ENCODE measurements at places on chromosomes 2 and 18. TPM values are rescaled to one million over a fixed set of nuclear protein-coding genes. Genes with fewer than 3 reads are reported as not detected.

MC5R gene
- not detected for total RNA-seq

KLF7 gene
- total RNA-seq, result 7.1 TPM

CD28 gene
- total RNA-seq, result not detected

CSRNP3 gene
- under 0.01 TPM for total RNA-seq

UBR3 gene
- 20.1 TPM for total RNA-seq

COL5A2 gene
- 28.2 TPM for total RNA-seq

ZNF407 gene
- total RNA-seq, result 9.9 TPM

RUFY4 gene
- total RNA-seq, result not detected

ALPG gene
- total RNA-seq, result not detected

BCL11A gene
- 1.1 TPM for total RNA-seq

ZBTB7C gene
- under 0.01 TPM for total RNA-seq

CDH2 gene
- total RNA-seq, result 4.7 TPM

TACR1 gene
- not detected for total RNA-seq

CPLX4 gene
- not detected for total RNA-seq

KIDINS220 gene
- total RNA-seq, result 89.9 TPM

POTEE gene
- 0.16 TPM for total RNA-seq

TMEM131 gene
- 13.9 TPM for total RNA-seq

UGT1A5 gene
- not detected for total RNA-seq

DSG1 gene
- total RNA-seq, result not detected

LCT gene
- not detected for total RNA-seq

GREB1 gene
- total RNA-seq, result not detected

TTC39C gene
- total RNA-seq, result 1.1 TPM

KIF1A gene
- total RNA-seq, result not detected

UGT1A8 gene
- not detected for total RNA-seq

CCDC74B gene
- 0.94 TPM for total RNA-seq

TRIM43 gene
- total RNA-seq, result not detected

HTRA2 gene
- total RNA-seq, result 43.9 TPM

SAG gene
- total RNA-seq, result not detected

DDX1 gene
- 58.9 TPM for total RNA-seq

CRYGC gene
- total RNA-seq, result not detected

CHAC2 gene
- 3.9 TPM for total RNA-seq

CMPK2 gene
- total RNA-seq, result 1.4 TPM

CHST10 gene
- total RNA-seq, result 7.2 TPM

LYPD1 gene
- total RNA-seq, result 3.1 TPM

CROCC2 gene
- not detected for total RNA-seq

CFAP221 gene
- 0.16 TPM for total RNA-seq

KCNIP3 gene
- under 0.01 TPM for total RNA-seq

ASPRV1 gene
- total RNA-seq, result 0.16 TPM

CD8A gene
- not detected for total RNA-seq

HYCC2 gene
- 9.4 TPM for total RNA-seq

KATNAL2 gene
- 0.76 TPM for total RNA-seq

KYNU gene
- total RNA-seq, result 1.1 TPM

MOGAT1 gene
- total RNA-seq, result not detected

AAMP gene
- 132 TPM for total RNA-seq
